ENCODE measurements at places on chromosomes 11 and 22.

DNA sequence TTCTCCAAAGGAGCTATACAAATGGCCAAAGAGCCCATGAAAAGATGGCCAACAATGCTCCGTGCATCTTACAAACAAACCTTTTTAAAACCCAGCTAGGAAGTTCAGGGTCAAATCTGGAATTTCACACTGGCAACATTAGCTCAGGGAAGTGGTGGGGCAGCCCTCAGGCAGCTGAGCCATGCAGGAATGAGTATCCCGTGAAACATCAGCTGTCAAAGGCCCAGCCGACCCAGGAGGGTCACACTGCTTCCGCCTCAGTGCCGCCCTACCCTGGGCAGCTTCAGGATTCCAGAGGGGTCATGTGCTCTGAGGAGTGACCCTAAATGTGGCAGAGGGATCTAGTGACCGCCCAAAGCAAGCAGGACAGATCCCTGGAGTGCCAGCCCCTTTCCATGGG lies 73.4 kb downstream of the LINC01488 start:
- DNase-seq, result no peak

DNA sequence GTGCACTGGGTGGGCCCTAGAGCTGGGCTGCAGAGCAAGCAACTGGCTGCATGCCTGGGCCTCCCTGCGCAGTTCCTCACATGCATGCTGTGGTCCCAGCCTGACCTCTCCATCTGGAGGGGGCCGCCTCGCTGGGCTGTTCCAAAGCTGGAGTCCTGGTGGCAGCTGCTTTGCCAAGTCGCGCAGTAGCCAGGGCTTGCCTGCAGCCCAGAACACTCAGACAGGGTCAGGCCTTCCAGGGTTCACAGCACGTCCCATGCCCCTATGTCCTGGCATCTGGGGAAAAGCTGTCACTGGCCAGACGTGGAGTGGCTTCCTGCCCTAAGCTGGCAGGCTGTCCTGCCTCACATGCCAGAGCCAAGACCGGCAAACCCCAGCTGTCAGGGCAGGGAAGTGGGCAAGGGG lies 16.5 kb upstream of the CDC42EP2 start:
- DNase-seq, result no peak

GRCh38 chr22:47221840-47222615 lies 459.6 kb downstream of the TBC1D22A start:
- DNase-seq, result no peak

GRCh38 chr11:116642902-116643301 lies 129.9 kb downstream of the BUD13 start:
- DNase-seq, result no peak

DNA sequence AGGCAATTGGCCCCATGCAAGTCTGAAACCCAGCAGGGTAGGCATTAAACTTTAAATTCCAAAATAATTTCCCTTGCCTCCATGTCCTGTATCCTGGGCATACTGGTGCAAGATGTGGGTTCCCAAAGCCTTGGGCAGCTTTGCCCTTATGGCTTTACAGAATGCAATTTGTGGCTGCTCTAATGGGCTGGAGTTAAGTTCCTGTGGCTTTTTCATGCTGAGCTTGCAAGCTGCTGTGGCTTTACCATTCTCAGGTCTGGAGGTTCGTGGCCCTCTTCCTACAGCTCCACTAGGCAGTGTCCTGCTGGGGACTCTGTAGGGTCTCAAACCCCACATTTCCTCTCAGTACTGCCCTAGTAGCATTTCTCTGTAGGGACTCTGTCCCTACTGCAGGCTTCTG lies 15.0 kb upstream of the BIRC3 start:
- DNase-seq, result no peak
